ENCODE measurements at places on chromosomes 4 and X. TPM values are rescaled to one million over a fixed set of nuclear protein-coding genes. Genes with fewer than 3 reads are reported as not detected.

The IGSF1 gene
- 0.05 TPM for polyA plus RNA-seq

The XK gene
- not detected for polyA plus RNA-seq

The PDZD4 gene
- polyA plus RNA-seq = not detected

The SSX3 gene
- not detected for polyA plus RNA-seq

The PDE6B gene
- 6.4 TPM for polyA plus RNA-seq

DNA sequence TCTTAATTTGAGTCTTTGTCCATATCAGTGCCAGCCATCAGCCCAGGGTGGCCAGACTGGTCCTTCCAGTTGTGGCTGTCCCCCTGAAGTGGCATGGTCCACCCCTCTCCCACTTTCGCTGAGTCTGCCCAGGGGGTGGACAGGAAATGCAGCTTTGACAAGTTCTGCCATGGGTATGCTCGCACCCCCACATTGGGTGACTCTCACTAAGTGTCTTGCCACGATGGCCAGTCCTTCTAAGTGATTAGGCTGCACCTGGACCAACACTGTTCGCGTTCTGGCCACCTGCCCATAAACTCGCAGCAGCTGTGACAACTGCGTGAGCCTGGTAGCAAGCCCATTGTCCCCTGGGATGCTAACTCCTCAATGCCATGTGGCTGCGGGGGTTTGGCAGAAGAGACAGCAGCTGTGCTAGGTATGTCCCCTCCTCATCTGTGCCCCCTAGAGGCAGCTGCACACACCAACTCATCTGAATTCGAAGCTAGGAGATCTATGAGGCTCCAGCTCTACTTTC is 10.0 kb upstream of the LNX1 start:
- no peaks in the 10 kb centered on the region for H3K36me3 ChIP-seq
- peaks cover 16% of the 10 kb centered on the region for H3K4me1 ChIP-seq
- no peak overlapping the region for H3K27ac ChIP-seq

- H3K4me3 ChIP-seq = no peak overlapping the region
- H3K27me3 ChIP-seq = no peaks in the 10 kb centered on the region
- DNase-seq = no peak
- no peaks in the 10 kb centered on the region for H3K36me3 ChIP-seq
These were observed 14.2 kb upstream of the ADRA2C start for GRCh38 chr4:3752022-3752421.

- H3K27ac ChIP-seq = no peak overlapping the region
- H3K4me3 ChIP-seq = no peak overlapping the region
These were observed 43.4 kb upstream of the OGT start for GRCh38 chrX:71489540-71489939.

GRCh38 chr4:1345903-1346780 is 866 bp upstream of the UVSSA start:
- H3K27ac ChIP-seq = peak overlapping the region; percentile 69
- H3K4me1 ChIP-seq = peaks cover 7% of the 10 kb centered on the region
- no peak for DNase-seq

GRCh38 chr4:147683188-147683591 is 773 bp downstream of the PRMT9 start:
- DNase-seq = no peak
- peak overlapping the region; percentile 65 for H3K27ac ChIP-seq
- H3K36me3 ChIP-seq = peaks cover 5% of the 10 kb centered on the region
- H3K4me1 ChIP-seq = peaks cover 3% of the 10 kb centered on the region
- H3K27me3 ChIP-seq = no peaks in the 10 kb centered on the region
